Activated CD8-positive, alpha-beta memory T cell treated with anti-CD3 and anti-CD28 coated beads, Interleukin-2, amount 10 ng/mL, durations not matched to agents 7 days and 5 days (primary cell): ENCODE measurements at places on chromosomes 7 and 10. TPM values are rescaled to one million over a fixed set of nuclear protein-coding genes. Genes with fewer than 3 reads are reported as not detected.

- H3K4me3 ChIP-seq: peak overlapping the region; percentile 97
- peaks cover 12% of the 10 kb centered on the region for H3K36me3 ChIP-seq
- peaks cover 24% of the 10 kb centered on the region for H3K4me1 ChIP-seq
Measured at GRCh38 chr10:27242473-27242950, 1.9 kb upstream of the ACBD5 start.

GRCh38 chr7:112497481-112497880 is 16.7 kb downstream of the LSMEM1 start:
- H3K36me3 ChIP-seq: no peaks in the 10 kb centered on the region
- peaks cover 39% of the 10 kb centered on the region for H3K27me3 ChIP-seq
- no peaks in the 10 kb centered on the region for H3K4me1 ChIP-seq
- no peak for DNase-seq
- no peak overlapping the region for H3K27ac ChIP-seq

GRCh38 chr10:71811351-71811750 is 38.0 kb upstream of the VSIR start:
- no peaks in the 10 kb centered on the region for H3K36me3 ChIP-seq
- no peak overlapping the region for H3K4me3 ChIP-seq
- H3K4me1 ChIP-seq: peaks cover 5% of the 10 kb centered on the region
- no peak for DNase-seq
- no peak overlapping the region for H3K27ac ChIP-seq

NXPH1 gene
- not detected for total RNA-seq

TMEM213 gene
- 0.06 TPM for total RNA-seq
